ENCODE measurements at places on chromosomes 12 and 14.
A peak's percentile ranks its signal among the peaks of the same experiment; 100 is the strongest.

- DNase-seq: peak; percentile 91
Measured at GRCh38 chr12:124030510-124030909, 57.5 kb downstream of the ZNF664 start.

- DNase-seq: no peak
Measured at GRCh38 chr12:226401-226800, 12.4 kb upstream of the SLC6A12 start.

GRCh38 chr12:110073049-110073831, 24.9 kb upstream of the C12orf76 start:
- no peak for DNase-seq

DNA sequence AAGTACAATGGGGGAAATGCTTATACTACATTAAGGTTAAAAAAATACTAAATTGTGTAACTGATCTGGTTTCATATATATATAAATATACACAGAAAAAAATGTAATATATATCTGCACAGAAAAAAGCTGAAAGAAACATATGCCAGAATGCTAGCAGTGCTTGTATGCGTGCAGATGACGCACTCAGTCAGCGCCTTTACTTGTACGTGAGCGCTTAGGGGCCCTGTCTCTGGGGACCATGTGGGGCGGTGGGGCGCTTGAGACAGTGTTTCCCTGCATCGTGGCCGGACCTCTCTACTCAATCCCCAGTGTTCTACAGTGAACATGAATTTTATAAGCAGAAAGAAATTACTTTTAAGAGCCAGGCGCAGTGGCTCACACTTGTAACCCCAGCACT, 7.0 kb downstream of the ANKRD9 start:
- DNase-seq: no peak

- peak; percentile 0 for DNase-seq
Measured at GRCh38 chr14:45359746-45360145, 106.7 kb upstream of the MIS18BP1 start.

DNA sequence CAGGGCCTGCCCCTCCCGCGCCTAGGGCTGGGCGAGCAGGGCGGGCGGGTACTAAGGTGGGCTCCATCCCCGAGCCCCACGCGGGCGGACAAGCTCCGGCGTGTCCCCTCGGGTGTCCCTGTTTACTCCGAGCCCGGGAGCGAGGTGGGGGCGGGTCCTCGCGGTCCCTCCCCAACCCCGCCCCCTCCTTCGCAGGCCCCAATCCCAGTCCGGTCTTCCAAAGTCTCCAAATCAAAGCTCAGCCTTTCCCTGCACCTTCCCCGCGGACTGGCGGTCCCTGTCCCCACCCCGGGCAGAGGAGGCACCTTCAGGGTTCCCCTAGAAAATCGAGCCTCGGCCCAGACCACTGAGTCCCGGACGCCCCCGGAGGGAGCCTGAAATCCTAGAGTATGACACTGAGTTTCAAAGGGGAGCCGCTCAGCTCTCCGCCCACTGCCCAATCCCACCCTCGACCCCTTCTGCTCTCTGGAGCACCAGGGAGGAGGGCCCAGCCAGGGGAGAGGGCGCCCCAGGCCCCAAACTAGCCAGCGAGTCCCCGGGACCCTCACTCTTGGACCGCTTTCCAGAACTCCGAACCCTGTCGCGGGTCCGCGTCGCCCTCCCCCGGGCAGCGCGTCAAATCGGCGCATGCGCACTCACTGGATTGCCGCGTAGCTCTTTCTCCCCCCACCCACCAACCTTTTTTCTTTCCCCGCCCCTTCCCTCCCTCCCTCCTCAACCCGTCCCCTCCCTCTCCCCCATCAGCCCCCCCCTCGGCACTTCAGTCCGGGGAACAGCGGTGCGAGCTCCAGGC, at the start of gene LRP1:
Gene LRP1 (plus strand): TSS at position 758 of the 793 bp plus-strand sequence. CDS start 482 bp downstream, outside the sequence.
- DNase-seq: peak; percentile 68

GRCh38 chr14:81305065-81305464, 84.3 kb upstream of the GTF2A1 start:
- no peak for DNase-seq

DNA sequence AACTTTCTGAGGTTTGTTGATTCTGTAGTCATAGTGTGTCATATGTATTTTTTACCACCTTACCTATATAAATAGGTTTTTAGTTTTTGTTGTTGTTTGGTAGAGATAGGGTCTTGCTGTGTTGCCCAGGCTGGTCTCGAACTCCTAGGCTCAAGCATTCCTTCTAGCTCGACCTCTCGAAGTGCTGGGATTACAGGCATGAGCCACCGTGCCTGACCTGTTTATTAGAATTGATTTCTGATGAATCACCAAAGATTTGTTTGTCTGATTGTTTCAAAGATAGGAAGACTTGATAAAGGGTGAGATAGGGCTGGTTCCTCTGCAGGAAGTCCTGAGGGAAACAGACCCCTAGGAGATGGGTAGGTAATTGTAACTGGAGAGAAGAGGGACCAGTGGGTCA, 481.6 kb downstream of the PCNX1 start:
- no peak for DNase-seq

- DNase-seq: peak; percentile 68
Measured at GRCh38 chr12:51788876-51789275, 59.6 kb downstream of the FIGNL2 start.

DNA sequence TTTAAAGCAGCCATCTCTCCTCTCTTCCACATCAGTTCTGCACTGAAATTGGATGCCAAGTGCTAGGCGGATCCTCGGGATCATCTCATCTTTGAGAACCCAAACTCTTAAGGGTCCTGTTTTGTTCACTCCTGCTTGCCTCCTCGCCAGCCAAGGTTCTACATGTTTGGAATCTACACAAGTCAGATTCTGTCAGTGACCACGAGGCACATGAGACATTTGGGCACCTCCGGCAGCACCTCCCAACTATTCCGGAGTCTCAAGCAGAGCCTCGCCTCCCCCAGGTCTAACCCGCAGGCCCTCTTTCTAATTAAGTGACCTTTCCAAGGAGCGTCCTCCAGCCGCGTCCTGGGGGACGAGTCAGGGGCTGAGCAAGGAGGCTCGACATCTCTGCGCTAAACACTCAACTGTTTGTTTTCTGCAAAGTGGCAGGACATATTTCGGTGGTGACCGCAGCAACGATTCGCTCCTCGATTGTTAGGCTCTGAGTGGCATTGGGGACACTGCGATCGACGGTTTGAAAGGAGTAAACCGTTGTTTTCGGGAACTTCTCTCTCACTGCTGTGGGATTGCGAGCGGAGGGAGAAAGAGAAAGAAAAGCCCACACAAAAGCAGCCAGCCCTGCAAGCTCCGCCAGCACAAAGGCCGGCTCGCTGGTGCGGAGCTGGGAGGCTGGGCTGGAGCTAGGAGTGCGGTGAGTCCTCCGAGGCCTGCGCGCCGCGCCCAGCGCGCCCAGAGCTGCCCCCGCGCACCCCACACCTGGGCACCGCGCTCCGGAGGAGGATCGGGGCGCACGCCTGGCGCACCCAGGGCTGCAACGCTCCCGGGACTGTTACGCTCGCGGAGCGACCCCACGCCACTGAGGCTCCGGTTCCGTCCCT, 640 bp downstream of the ARMH4 start:
- DNase-seq: peak; percentile 25

DNA sequence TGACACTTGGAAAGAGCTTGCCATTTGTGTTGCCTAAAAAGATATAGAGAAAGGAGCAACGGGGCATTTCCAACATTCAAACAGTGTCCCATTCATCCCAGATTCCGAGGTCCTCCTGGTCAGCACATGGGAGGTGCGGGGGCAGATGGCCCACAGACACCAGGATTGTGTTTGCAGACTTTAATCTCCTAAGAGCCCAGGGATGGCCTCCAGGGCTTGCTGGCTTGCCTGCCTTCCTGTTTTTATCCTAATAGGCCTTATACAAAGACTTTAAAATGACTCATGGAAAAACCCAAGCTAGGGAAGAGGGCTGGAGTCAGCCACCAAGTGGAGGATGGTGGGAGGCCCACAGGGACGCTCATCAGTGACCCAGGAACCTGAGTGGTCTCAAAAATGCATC, 21.5 kb upstream of the FAM181A start:
- DNase-seq: no peak

DNA sequence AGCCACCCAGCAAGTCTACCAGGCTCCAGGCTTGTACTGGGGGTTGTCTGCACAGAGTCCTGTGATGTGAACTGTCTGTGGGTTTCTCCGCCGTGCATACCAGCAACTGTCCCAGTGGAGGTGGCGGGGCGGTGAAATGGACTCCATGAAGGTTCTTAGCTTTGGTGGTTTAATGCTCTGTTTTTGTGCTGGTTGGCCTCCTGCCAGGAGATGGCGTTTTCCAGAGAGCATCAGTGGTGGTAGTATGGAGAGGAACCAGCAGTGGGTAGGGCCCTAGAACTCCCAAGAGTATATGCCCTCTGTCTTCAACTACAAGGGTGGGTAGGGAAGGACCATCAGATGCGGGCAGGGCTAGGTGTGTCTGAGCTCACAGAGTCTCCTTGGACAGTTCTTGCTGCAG, 303.8 kb downstream of the TMEM121 start:
- DNase-seq: no peak

DNA sequence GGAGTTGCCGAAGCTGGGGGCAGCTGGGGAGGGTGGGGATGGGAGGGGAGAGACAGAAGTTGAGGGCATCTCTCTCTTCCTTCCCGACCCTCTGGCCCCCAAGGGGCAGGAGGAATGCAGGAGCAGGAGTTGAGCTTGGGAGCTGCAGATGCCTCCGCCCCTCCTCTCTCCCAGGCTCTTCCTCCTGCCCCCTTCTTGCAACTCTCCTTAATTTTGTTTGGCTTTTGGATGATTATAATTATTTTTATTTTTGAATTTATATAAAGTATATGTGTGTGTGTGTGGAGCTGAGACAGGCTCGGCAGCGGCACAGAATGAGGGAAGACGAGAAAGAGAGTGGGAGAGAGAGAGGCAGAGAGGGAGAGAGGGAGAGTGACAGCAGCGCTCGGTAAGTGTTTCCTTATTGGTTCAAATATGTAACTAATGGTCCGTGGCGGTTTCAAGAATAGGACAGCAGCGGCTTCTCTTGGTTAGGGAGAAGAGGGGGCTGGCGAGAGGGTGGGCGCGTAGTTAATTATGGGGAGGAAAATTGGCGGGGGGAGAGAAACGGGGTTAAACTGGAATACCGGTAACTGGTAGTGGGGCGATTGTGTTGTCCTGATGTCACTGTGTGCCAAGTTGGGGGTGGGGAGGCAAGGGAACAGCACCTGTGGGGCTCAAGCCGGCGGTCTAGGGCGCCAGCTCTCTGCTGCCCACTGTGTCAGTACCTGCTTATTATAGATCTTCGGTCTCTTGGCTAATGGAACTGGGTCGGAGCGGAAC, 8.4 kb downstream of the HOXC8 start:
- no peak for DNase-seq

- DNase-seq: no peak
Measured at GRCh38 chr12:94769776-94770759, 119.7 kb upstream of the TMCC3 start.

- no peak for DNase-seq
Measured at GRCh38 chr14:105173901-105174894, 5.6 kb upstream of the JAG2 start.

- DNase-seq: no peak
Measured at GRCh38 chr14:36538051-36538450, 18.0 kb upstream of the NKX2-1 start.

GRCh38 chr14:69135133-69135532, 17.8 kb downstream of the DCAF5 start:
- DNase-seq: no peak

- DNase-seq: no peak
Measured at GRCh38 chr12:9866860-9867269, 2.3 kb downstream of the CLEC2B start.

- no peak for DNase-seq
Measured at GRCh38 chr14:54647378-54647777, 80.5 kb downstream of the SAMD4A start.

- DNase-seq: peak; percentile 44
Measured at GRCh38 chr14:57244106-57244505, 24.6 kb downstream of the EXOC5 start.

GRCh38 chr14:25522926-25523325, 473.0 kb upstream of the STXBP6 start:
- DNase-seq: no peak

GRCh38 chr12:50302686-50303085, 19.4 kb upstream of the LIMA1 start:
- DNase-seq: peak; percentile 50
